ENCODE measurements at places on chromosomes 7 and 10.

DNA sequence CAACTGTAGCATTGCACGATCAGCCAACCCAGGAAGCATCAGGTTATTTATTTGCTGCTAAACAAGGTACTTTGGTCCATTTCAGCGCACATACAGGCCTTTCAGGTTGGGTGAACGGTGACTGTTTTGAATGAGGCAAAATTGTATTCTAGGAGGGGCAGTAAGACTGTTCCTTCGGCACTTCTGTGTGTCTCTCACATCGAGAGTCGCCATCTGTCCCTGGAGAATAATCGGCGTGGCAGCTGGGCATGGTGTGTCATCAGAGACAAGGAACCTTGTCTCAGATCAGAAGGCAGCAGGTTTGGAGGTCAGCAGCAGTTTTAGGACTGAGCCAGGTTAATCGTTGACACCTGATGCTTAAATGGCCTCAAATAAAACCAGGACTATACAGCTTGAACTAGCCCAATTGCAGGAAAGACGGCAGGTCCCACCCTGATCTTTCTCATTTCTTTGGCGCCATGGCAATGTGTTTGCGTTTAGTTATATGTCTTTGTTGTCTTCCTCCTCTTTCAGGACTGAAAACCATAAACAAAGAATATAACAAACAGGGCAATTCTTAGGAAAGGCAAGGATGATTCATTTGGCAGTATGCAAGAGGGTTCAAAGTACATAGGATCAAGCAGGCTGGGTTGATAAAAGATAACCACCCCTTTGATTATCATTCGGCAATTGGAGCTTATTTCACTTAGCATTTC is 92.0 kb upstream of the PRR15 start:
- no peak for DNase-seq

DNA sequence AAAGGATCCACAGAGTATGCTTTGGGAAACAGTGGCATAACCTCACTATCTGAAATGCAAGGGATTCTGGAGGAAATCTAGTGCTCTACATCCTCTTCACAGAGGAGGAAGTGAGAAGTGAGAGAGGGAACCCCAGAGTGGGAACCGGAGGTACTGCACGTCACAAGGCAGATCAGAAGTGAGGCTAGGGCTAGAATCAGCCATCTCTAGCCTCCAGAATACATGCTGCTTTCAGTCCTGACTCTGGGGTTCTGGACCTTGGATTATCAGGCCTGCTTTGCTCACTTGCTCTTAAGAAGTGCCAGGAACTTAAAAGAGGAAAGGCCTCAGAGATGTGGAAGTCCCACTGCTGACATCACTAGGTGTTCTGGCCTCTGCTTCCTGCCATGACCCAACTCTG is 25.7 kb downstream of the ZNF503 start:
- DNase-seq: no peak

GRCh38 chr10:84008878-84009277 is 130.4 kb upstream of the GHITM start:
- no peak for DNase-seq

DNA sequence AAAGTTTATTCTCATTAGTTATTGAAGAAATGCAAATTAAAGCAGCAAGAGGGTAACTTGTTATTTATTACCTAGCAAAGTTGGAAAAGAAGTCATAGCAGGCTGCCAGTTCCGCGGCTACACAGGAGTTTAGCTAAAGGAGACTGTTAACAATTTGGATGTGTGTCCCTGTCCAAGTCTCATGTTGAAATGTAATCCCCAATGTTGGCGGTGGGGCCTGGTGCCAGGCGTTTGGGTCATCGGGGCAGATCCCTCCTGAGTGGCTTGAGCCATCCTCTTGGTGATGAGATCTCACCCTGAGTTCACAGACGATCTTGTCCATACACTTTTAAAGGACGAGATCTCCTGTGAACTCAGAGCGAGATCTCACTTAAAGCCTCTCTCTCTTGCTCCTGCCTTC is 608.3 kb downstream of the SH2D4B start:
- no peak for DNase-seq

DNA sequence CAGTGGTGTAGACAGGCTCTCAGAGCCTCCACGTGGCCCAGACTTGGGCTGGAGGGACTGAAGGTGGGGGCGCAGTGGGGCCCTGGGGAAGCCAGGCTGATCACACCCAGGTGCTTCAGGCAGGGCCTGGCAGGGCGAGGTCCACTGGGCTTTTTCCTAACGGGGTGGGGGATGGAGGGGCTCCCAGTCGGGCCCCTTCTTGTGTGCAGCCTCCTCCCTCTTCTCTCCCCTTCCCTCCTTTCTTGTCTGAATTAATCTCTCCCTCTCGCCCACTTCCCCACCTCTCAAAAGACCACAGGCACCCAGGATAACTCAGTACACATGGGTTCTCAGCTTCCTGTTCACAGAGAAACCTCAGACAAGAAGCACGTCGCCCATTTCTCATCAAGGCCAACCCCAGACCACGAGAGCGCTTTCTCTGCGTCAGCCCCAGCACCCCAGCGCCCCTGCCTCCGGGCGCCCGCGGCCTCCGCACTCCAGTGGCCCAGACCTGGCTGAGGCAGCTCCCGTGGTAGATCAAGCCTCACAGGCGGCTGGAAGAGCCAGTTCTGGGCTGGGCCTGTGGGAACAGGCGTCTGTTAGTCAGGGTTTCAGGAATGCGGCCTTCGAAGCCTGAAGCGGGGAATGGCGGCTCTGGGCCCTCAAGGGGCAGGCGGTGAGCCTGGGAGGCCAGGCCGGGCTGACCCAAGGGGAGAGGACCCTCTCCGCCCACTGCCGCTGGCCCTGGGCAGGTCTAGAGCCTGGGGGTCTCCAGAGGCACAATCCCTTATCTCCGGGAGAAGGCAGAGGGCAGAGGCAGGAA is 50.6 kb downstream of the PWWP2B start:
- peak; percentile 62 for DNase-seq

DNA sequence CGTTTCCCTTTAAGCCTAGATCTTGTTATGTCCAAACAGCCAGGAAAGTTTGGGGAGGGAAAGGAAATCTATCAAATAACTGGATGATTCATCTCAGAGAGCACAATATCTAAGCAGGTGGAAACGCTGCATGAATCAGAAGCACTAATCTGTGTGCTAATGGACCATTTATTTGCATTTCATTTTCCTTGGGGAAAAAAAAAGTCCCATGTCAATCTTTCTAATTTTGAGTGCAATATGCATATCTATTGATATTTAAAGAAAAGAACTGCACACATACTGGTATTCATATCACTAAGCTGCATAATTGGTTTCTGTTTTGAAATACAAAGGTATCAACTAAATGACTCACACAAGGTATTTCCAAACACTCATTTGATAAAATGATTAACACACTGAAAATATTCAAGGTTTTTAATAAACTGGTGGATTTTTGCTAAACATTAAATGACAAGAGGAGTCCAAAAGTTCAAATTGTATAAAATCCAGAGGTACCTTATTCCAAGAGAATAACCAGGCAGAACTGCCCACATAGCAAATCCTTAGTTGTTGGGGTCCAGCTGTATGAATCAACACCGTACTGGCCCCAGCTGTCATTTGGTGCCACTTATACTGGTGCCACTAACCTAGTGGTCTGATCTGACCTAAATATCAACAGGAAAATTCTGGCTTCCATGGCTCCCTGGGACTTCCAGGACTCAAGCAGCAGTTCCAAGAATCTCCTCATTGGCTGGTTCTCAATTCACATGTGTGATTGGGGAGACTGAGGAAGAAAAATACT is 122.2 kb upstream of the SP4 start:
- no peak for DNase-seq
